Vagina (tissue), 2 donors: ENCODE measurements at places on chromosomes 16 and 17.

GRCh38 chr17:73194514-73195222, 1.8 kb downstream of the COG1 start:
- DNase-seq: no peak

DNA sequence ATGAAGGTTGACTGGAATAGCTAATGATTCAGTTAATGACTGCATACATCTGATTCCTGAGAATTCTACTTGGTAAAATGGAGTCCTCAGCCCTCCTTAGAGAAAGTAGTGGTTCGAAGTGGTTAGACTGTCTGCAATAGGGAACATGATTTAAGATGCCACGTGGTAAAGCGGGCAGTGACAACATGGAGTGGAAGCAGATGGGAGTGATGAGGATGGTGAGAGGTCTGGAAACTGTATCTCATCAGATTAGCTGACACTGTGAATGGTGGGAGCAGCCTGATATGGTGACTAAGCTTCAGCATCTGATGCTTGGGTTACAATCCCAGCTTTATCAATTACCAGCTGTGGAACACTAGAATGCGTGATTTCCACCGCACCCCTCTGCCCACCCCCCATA, 8.4 kb downstream of the CDH11 start:
- no peak for DNase-seq

DNA sequence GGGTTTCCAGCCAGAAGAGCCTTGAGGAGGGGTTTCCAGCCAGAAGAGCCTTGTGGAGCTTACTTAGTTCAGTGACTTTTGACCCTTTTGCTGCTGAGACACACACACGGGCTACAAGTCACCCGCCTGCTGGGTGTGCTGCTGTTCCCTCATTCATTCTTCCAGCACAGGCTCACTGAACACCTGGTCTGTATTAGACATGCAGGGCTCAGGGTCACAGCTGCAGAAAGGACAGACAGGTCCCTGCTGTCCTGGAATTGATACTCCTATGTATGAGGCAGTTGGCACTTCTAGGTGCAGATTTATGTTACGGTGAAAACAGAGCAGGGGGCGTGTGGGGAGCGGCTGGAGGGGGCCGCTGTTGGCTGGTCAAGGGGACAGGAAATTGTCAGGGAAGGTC, 6.8 kb downstream of the CACNG4 start:
- DNase-seq: no peak

DNA sequence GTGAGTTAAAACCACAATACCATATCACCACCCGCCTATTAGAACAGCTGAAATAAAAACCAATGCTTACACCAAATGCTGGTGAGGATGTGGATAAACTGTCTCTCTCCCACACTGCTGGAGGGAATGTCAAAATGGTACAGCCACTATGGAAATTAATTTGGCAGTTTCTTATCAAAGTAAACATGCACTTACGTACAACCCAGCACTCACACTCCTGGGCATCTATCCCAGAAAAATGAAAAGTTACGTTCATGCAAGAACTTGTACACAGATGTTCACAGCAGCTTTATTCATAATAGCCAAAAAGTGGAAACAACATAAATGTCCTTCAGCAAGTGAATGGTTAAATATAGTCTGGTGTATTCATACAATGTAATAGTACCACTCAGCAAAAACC, 173.2 kb upstream of the MYOCD start:
- no peak for DNase-seq

- no peak for DNase-seq
Measured at GRCh38 chr17:29838961-29839360, 91.1 kb downstream of the SSH2 start.

- no peak for DNase-seq
Measured at GRCh38 chr16:68655806-68656205, 10.7 kb downstream of the CDH3 start.

- DNase-seq: no peak
Measured at GRCh38 chr17:76376318-76377133, 7.9 kb upstream of the SPHK1 start.

- DNase-seq: no peak
Measured at GRCh38 chr17:45267436-45268055, 5.7 kb upstream of the SPATA32 start.

- DNase-seq: no peak
Measured at GRCh38 chr16:57915811-57916488, 55.0 kb downstream of the CNGB1 start.

DNA sequence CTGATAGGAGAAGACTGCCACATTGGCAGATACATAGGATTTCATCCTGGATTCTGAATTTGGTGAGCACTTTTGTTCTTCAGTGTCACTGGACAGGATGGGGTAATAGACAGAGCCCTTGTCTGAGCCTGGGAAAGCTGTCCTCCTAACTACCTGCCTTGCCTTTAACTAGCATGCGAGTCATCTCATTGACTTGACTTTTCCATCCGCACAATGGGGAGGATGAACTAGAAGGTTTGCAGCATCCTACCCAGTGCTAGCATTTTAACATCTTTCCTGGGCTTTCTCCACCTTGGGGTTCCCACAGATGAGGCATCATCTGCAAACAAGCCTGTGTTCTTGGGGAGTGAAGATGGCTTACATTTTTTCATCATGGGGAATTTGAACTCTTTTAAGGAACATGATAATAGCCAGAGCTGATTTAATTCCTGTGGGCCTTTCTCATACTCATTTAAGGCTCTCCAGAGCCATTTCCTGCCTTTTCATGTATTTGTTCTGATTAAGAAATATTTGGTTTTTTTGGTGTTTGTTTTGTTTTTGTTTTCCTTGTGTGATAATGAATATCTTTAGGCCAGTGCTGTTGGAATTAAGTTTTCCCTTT, 139.5 kb downstream of the MSI2 start:
- no peak for DNase-seq
